ENCODE measurements at places on chromosomes 13 and 19.

GRCh38 chr19:15372470-15372869, 7.1 kb downstream of the AKAP8 start:
- DNase-seq: no peak

GRCh38 chr13:84400706-84401105, 518.4 kb upstream of the SLITRK1 start:
- DNase-seq: no peak

DNA sequence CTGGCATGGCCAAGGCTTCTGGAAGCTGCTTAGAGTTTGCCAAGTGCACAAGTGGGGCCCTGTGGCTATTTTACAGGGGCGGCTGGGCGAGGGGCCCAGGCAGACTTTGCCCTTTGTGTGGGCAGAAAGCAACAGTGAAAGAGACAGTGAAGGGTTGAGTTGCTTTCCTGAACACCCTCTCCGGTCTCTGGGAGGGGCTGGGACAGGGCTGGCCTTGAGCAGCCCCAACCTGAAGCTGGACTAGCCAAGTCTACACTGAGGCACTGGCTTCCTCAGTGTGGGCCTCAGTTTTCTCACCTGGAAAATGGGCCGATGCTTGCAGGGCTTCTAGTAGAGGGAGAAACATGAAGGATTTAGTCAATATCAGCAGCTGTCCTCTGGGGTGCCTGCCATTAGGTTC, 2.4 kb upstream of the HOMER3 start:
- DNase-seq: no peak

DNA sequence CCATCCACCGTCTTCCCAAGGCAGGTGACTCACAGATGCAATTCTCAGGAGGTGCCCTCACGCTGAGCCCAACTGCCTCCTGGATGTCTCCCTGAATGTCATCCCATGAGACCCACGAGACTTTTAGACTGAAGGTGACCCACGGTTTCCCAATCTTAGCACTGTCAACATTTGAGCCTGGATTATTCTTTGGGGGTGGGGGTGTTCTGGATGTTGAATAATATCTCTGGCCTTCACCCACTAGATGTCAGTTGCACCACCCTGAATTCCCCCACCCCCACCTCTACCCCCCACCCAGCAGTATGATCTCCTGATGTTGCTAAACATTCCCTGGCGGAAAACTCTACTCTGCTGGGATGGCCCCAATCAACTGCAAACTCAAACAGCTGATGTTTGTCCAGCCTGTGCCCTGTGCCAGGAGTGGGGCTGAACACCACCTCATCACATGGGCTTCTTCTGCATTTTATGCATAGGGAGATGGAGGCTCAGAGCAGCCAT, 2.2 kb upstream of the CYP4F22 start:
- no peak for DNase-seq

GRCh38 chr19:14004619-14005348, 1.3 kb downstream of the RFX1 start:
- no peak for DNase-seq

DNA sequence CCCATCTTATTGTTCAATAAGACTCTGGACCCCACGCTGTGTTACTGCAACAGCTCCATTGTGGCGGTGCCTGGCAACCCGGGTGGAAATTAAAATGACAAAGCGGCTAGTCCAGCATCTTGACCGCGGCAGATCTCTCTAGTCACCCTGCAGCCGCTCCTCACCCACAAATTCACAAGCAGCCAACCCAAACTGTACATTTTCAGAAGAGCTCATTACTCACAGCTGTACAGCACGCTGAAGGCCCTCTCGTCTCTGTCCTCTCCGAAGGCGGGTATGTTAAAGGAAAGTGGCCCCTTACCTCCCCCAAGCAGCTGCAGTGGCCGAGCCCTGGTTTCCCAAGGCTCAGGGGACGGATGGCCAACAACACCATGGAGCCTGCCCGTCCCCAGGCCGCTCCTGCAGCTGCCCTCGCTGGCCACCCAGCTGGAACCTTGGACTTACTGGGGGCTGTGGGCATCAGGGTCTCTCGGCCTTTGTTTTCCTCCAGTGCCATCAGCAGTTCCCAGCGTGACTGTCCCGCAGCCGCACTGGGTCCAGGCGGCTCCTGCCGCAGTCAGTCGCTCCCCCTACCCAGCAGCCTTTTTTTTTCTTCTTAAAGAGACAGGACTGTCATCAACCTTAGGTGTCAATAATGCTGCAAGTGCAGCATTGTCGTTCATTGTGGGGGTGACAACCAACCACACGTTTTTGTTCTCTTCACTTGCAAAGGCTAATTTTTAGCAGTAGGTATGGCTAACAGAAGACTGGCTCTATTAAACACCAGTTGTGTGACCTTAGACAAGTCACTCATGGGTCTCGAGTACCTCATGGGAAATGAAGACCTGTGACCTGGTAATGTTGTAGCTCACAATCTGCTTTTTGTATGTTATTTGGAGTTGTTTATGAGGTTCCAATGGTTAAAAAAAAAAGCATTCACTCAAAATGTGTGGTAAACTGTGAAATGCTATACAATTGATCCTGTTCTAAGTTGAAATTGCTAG, at the start of gene SACS:
SACS (minus strand) TSS at position 532 of the 983 bp plus-strand sequence. CDS start 22,463 bp downstream, outside the sequence.
- DNase-seq: no peak

- DNase-seq: no peak
Observed at GRCh38 chr13:30446126-30446500, 19.6 kb downstream of the HMGB1 start.

- no peak for DNase-seq
Observed at GRCh38 chr13:49746111-49746510, 46.4 kb downstream of the KPNA3 start.

DNA sequence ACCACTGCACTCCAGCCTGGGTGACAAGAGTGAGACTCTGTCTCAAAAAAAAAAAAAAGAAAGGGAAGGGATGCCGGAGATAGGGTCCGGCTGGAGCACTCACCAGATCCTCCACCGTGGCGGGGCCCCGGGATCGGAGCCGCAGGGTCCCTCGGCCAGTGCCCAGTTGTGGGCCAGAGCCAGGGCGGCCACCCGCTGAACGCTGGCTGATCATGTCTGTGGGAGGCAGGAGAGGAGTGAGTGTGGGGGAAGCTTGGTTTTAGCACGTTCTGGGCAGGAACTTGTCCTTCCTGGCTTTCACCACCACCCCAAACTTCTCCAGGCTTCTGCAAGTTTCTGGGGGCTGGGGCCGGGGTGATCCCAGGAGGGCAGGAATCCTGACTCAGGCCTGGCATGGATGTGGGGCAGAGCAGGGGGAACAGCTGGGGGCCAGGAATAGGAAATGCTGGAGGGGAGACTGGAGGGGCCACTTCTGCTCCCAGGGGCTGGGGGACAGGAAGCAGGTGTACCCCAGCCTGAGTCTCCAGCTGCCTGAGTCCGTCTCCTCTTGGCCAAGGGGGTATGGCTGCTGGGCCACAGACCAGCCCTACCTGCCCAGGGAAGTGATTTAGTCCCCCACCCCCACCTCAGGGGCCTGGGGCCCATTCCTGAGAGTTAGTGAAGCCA, 4.3 kb upstream of the PTGER1 start:
- no peak for DNase-seq

- no peak for DNase-seq
Observed at GRCh38 chr19:8536282-8536681, 22.3 kb upstream of the ZNF414 start.

GRCh38 chr19:3404324-3405260, 38.2 kb downstream of the NFIC start:
- DNase-seq: peak; percentile 93

DNA sequence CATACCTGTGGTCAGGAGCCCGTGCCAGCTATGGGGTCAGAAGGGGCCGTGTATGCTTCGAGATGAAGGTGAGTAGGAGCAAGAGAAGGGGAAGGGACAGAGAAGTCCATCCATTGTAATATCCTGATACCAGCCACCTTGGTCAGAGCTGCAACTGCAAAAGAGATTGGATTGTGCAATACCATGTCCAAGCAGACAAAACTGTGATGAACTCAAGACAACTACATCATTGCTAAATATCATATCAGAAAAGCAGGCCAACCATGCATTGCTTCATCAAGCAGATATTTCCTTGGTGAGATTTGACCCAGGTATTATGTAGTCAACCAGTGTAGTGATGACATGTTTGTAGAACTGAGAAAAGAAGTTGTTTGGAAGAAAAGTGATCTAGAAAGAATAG, 12.1 kb downstream of the HNRNPUL1 start:
- no peak for DNase-seq

GRCh38 chr19:616747-617526, 16.4 kb downstream of the POLRMT start:
- no peak for DNase-seq

- peak; percentile 81 for DNase-seq
Observed at GRCh38 chr19:48330012-48330681, 4.8 kb downstream of the EMP3 start.

DNA sequence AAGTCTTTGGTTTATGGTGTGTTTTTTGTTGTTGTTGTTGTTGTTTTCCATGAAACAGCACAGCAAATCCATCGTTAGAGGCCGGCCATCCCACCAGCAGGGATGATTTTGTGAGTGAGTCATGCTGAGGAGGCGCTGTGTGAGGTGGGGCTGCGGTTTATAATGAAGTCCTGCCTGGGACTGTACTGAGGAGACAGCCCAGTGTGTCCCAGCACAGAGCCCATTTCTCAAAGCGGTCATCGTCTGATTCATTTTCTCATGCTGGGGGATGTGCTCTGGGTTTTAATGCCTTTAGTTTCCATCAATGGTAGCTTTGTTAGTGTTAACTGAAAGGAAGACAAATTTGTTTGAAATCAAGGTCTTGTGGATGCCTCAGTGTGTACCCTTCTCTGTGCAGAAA, 129.3 kb upstream of the SERP2 start:
- no peak for DNase-seq

- no peak for DNase-seq
Observed at GRCh38 chr13:101144808-101145419, 271.4 kb downstream of the NALCN start.

- peak; percentile 61 for DNase-seq
Observed at GRCh38 chr13:113187263-113187669, 21.2 kb downstream of the PCID2 start.

GRCh38 chr13:73759434-73759833, 374.8 kb downstream of the KLF12 start:
- DNase-seq: no peak

DNA sequence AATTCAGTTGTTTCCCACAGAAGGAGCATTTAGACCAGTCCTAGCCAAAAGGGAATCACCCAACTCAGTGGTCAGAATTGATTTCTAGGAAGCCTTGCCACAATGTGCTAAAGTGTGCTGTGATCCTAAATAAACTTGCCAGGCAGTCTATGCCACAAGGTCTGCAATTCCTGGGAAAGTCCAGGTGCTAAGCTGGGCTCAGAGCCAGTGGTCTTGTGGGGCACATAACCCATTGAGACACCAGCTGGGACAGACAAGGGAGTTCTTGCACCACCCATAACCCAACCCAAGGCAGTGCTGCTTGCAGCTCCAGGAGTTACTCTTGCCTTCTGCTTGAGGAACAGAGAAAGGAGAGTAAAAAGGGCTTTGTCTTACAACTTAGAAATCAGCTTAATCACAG, 489.5 kb upstream of the SPRY2 start:
- no peak for DNase-seq

DNA sequence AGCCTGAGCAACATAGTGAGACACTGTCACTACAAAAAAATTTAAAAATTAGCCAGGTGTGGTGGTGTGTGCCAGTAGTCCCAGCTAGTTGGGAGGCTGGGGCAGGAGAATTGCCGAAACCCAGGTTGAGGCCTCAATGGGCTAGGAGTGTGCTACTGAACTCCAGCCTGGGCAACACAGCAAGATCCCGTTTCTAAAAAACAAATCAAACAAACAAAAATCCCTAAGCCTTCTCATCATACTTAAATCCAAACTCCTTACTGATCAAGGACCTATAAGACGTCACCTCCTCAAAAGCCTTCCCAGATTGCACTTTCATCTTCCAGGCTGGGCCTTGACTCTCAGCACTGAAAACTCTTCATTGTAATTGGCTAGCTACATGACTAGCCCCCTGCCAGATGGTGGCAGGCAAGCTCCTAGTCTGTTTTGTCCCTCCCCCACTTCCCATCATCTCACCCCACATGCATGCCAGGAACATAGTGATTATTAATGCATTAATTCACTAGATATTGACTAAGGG, 17.5 kb upstream of the NANOS3 start:
- DNase-seq: no peak

GRCh38 chr19:17915940-17916593, 16.7 kb upstream of the CCDC124 start:
- DNase-seq: no peak

GRCh38 chr19:34985249-34986022, 14.7 kb upstream of the GRAMD1A start:
- no peak for DNase-seq

DNA sequence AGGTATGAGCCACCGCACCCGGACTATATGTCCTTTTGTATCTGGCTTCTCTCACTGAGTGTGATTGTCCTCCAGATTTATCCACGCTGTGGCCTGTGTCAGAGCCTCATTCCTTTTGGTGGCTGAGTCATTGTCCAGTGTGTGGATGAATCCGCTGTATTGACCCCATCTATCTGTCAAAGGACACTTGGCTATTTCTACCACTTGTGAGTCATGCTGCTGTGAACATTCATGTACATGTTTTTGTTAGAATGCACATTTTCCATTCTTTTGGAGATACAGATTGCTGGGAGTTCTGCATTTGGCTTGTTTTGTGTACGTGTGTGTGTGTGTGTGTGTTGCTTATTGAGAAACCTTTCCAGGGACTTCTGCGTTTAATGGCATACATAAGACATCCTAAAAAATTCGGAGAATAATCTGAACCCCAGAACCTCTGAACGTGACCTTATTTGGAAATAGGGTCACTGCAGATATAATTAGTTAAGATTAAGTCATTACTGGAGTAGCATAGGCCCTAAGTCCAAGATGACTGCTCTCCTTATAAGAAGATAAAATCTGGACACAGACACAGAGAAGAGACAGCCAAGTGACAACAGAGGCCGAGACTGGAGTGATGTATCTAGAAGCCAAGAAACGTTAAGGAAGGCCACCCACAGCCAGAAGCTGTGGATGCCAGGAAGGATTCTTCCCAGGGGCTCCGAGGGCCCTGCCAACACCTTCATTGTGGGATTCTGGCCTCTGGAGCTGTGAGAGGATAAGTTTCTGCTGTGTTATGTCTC, 4.9 kb upstream of the GIPC3 start:
- DNase-seq: no peak

GRCh38 chr19:45645631-45646344, 6.6 kb upstream of the EML2 start:
- peak; percentile 28 for DNase-seq

GRCh38 chr13:40476175-40476958, 190.1 kb downstream of the FOXO1 start:
- no peak for DNase-seq

Data from uterus (tissue), 4 donors.